ENCODE measurements at places on chromosomes 4 and X.

DNA sequence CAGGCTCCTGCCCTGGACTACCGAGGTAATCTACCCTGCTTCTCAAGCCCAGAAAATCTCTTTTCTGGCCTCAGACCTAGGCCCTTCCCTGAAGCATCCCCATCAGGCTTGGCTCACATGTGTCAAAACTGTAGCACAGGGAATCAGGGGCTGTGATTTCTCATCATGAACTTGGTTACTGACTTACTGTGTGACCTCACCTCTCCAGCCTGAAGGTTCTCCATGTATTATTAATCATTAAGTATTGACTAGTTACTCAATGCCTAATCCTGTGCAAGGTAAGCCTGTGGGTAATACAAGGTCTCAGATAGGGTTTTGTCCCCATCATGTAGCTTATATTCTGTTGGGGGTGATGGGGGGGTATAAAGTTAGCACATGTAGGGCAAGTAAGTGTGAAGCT, 6.8 kb downstream of the SRPX2 start:
- no peak for DNase-seq

- no peak for DNase-seq
These were observed 22.9 kb downstream of the FAM184B start for GRCh38 chr4:17758485-17758884.

- DNase-seq = no peak
These were observed 9.1 kb downstream of the FGFR3 start for GRCh38 chr4:1802151-1802715.

DNA sequence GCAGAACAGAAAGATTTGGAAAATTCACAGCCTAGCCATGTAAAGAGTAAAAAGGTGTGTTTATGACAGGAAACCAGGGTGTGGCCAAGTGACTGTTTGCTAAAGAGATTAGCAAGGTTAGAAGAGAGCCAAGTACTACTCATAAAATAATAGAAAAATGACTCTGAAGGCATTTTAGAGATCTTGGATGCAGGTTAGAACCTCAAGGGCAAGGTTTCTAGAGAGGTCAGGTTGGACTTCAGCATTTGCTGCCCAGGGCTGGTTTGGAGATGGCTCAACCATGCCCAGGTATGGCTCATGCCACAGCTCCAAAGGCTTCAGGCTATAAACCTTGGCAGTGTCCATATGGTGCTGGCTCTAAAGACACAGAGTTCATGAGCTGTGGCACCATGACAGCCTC, 40.6 kb upstream of the ADGRA3 start:
- no peak for DNase-seq

- DNase-seq = no peak
These were observed 519.6 kb downstream of the IQCM start for GRCh38 chr4:149296084-149296483.

- DNase-seq = no peak
These were observed 3.2 kb downstream of the DDX3X start for GRCh38 chrX:41337140-41337539.

DNA sequence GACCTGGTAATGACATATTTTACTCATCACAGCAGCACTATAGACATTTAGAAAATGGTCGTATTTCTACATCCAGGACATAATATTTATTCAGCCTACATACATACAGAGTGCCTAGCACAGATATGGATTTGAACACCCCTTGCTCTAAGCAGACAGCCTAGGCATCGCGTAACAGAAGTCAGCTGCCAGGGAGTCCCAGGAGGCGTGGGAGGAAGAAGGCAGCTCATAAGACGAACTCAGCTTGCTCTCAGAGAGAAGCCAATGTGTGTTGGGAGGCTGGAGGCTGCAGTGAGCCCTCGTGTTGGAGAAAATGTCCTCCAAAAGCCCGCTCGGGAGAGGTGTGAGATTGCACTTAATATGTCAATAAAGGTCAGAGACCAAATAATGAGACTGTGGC, 131.6 kb downstream of the BCOR start:
- DNase-seq = no peak

DNA sequence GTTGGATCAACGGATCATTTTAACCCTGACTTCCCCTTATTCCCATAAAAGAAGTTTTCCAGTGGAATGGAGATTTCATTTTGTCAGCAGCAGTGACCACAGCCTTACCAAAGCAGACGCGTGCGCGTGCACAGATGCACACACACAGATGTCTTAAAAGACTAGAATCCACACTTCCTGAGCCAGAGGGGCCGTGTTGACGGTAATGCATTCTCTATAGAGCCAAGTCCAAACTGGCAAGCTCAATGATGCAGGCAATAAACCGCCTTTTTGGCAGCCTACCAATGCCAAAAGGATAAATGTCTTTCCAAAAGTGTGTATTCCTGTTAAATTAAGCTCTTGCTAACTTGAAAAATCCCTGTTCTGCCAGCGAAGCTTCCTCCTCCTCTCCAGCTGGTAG, 18.8 kb upstream of the CLDN34 start:
- DNase-seq = no peak

GRCh38 chr4:94804650-94805049, 46.9 kb downstream of the BMPR1B start:
- no peak for DNase-seq

GRCh38 chrX:78327370-78328086, at the start of gene CYSLTR1:
TSS of gene CYSLTR1 (minus strand) at chrX:78327611. CDS start at chrX:78273746, 53,865 bp downstream.
- no peak for DNase-seq

All from fibroblast of skin of left biceps (primary cell).